ENCODE measurements at places on chromosomes 1 and 21. TPM values are rescaled to one million over a fixed set of nuclear protein-coding genes. Genes with fewer than 3 reads are reported as not detected.

Gene VANGL2
- total RNA-seq = 17.2 TPM

Gene CXADR
- total RNA-seq = 139 TPM

Gene CENPL
- total RNA-seq = 16.2 TPM

Gene CRTC2
- 13.2 TPM for total RNA-seq

Gene NBPF10
- 2.9 TPM for total RNA-seq

Gene ADCY10
- total RNA-seq = 0.27 TPM

Gene LRRC71
- total RNA-seq = 0.64 TPM

Gene SFN
- not detected for total RNA-seq

Gene SPRR2F
- total RNA-seq = not detected

Gene NTRK1
- total RNA-seq = 1.6 TPM

Gene UBE2U
- not detected for total RNA-seq

Gene TTC22
- 0.18 TPM for total RNA-seq

Gene PI4KB
- 26.0 TPM for total RNA-seq

Gene CITED4
- total RNA-seq = 2.0 TPM

Gene RIMKLA
- total RNA-seq = 10.3 TPM

Gene CELA2B
- total RNA-seq = not detected

Gene CDA
- total RNA-seq = not detected

Gene LEMD1
- 6.1 TPM for total RNA-seq

Gene GALE
- total RNA-seq = 11.9 TPM

Gene SRGAP2C
- 32.2 TPM for total RNA-seq

Gene RPTN
- not detected for total RNA-seq

Gene NEK7
- 20.4 TPM for total RNA-seq

Gene CDK18
- total RNA-seq = 1.00 TPM

Gene CNR2
- total RNA-seq = not detected
